ENCODE measurements at places on chromosomes 1 and 21.

- no peak for DNase-seq
Measured at GRCh38 chr1:14440731-14441130, 157.8 kb upstream of the KAZN start.

GRCh38 chr1:159867664-159868026, 5.2 kb upstream of the VSIG8 start:
- DNase-seq: no peak

DNA sequence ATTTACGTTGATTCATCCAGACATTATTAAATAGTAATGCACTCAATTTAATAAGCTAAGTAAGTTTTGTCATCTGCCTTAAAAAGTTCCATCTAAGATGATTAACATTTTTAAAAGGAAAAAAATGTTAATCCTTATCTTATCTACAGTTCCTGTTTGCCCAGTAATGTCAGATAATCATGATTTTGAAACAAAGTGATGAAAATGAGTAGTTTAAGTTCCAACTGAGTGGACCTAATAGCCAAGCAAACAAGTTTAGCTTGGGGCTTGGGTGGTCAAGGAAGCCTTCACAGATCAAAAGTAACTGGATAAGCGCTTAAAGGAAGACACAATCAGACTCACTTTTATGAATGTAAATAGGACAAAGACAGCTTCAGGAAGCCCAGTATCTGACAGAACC, 40.5 kb upstream of the JAK1 start:
- no peak for DNase-seq

GRCh38 chr1:42759114-42759513, 7.7 kb downstream of the P3H1 start:
- DNase-seq: no peak

DNA sequence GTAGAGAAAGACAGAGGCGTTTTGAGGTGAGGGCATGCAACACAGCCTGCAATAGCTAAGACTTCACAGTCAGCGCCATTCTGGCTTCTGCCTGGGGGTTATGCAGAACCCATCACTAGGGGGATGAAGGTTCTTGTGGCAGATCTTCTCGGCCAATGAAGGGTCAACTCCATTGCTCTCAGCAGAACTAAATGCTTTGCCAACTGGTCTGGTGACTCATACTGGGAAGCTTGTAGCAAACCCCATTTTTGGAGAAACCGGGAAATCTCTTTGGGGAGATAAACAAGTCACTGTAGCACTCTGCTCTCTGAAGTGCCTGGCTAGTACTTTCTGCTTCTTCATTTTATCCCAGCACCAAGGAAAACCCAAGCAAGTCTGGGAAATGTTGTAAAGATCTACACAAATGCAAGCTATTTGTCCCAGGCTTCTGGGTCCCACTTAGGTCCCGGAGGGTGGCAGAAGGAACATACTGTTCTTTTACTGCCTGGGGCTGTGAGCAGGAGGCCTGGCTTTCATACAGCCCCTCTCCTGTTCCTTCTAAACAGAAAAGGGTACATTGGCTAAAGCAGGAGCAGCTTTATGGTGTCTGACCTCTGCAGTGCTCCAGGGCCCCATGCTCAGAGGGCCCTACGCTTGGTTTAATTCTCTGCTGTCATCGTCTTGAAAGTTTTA, 28.8 kb downstream of the SHISA4 start:
- DNase-seq: no peak

DNA sequence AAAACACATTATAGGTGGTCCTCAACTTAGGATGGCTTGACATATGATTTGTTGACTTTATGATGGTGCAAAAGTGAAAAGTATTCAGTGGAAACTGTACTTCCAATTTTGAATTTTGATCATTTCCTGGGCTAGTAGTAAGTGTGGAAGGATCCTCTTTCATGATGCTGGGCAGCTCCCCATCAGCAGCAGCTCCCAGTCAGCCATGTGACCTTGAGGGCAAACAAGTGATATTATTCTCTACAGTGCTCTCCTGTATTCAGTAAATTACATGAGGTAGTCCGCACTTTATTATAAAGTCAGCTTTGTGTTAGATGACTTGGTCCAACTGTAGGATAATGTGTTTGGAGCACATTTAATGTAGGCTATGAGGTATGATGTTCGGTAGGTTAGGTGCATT, 36.4 kb downstream of the SLC22A15 start:
- no peak for DNase-seq
